ENCODE measurements at places on chromosomes 1 and 21.

DNA sequence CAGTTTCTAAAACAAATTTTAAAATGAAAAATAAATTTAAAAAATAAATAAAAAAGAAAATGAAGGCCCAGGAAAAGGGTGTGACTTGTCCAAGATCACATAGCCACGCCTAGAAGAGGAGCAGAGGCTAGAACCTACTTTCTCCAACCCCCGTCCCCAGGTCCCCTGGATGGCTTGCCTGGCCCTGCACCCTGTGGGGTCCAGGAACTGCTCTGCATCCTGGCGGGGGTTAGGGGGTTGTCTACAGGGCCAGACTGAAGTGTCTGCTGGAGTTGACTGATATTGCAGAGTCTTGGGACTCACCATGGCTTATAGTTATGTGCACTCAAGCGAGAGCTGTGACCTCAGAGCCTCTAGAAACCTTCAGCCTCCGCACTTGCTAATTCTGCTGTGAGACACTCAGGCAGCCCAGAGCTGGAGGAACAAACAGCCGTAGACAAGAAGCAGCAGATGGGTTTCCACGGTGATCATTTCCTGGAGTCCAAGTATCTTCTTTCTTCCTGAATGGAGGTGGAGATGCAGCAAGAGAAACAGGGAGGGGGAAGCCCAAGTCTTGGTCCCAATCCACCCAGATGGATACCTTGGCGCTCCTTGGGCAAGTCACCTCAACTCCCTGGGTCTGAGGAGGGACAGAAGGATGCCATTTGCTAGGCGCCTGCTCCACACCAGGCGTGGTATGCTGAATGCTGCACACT is 5.2 kb upstream of the EXTL1 start:
- DNase-seq: no peak

GRCh38 chr1:45331436-45332345 is 5.0 kb downstream of the HPDL start:
- DNase-seq: no peak

DNA sequence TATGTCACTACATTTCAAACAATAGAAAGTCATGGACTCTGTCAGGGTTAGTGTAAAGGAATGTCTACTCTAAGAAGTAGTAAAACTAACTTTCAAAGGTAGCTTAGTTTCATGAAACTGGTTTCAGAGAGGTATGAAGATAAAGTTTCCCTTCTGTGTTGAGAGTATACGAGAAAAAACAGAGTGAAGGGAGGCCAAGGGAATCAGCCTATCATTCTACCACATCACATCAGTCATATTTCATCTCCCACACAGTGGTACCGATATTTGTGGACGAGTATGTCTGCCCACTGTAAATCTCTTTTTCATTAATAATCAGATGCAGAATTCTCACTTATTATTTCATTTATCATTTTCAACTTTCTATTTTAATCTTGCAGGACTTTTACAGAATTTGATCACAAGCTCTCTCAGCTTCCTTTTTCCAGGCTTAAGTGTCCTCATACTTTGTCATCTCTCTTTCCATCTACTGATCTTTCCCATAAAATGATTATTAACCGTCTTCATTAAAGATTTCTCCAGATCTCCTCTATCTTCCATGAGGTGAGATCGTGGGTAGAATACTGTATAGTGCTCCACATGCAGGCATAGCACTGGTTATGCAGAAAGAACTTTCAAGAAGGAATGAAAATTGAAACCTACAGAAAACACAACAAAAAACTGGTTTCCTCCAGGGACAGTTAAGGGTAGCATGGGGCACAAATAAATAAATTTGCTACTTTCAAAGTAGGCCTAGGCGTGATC is 11.5 kb upstream of the IFI16 start:
- DNase-seq: no peak

- no peak for DNase-seq
Observed at GRCh38 chr1:20137604-20138003, 1.5 kb upstream of the PLA2G2F start.

- DNase-seq: no peak
Observed at GRCh38 chr1:81606656-81607055, 194.1 kb upstream of the ADGRL2 start.

DNA sequence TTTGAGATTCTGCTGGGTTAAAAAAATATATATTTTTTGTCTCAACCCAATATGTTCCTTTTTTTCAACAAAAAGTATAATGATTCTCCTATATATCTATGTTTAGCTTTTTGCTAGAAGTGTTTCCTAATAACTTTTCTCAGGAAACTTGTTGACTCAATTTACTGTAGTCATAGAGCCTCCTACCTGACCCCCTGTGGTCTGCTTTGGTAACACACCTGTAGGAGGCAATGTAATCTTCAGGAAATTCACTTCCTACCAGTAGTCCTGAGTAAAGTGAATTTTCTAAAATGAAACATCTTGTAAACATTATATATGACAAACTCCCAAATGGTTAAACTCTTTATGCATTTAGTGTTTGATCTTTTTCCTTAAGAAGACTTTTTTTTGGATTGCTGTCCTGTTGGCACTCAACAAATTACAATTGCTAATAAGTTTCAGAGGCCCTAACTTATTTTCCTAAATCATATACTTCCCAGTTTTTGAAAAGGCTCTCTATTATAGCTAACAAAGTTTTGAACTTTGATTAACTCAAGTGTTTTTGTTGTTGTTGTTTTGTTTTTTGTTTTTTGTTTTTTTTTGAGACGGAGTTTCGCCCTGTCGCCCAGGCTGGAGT is 118.3 kb downstream of the OLFML2B start:
- peak; percentile 6 for DNase-seq

DNA sequence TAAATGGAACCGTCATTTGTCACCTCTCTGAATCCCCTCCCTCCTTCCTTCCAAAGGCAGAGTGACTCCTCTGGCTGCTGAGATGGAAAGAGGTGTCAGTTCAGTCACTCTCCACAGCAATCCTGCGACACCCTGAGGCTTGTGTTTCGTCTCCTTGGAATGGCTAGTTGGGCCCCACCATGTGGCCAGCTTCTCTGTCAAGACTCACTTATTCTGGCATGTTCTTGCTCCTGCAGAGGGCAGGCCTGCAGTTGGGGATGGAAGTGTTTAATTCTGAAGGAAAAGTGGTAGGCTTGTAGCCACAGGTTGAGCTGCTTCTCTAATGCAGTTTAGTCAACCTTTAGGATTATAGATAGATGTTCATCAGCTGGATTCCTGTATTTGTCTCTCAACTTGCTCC is 149.6 kb downstream of the LMO4 start:
- DNase-seq: peak; percentile 25

- DNase-seq: no peak
Observed at GRCh38 chr1:6811583-6811982, 26.3 kb downstream of the CAMTA1 start.

GRCh38 chr1:77900687-77901293 is 12.4 kb downstream of the NEXN start:
- DNase-seq: peak; percentile 69
